Neural progenitor cell (in vitro differentiated cells): ENCODE measurements at places on chromosomes 6 and 20. TPM values are rescaled to one million over a fixed set of nuclear protein-coding genes. Genes with fewer than 3 reads are reported as not detected.

DNA sequence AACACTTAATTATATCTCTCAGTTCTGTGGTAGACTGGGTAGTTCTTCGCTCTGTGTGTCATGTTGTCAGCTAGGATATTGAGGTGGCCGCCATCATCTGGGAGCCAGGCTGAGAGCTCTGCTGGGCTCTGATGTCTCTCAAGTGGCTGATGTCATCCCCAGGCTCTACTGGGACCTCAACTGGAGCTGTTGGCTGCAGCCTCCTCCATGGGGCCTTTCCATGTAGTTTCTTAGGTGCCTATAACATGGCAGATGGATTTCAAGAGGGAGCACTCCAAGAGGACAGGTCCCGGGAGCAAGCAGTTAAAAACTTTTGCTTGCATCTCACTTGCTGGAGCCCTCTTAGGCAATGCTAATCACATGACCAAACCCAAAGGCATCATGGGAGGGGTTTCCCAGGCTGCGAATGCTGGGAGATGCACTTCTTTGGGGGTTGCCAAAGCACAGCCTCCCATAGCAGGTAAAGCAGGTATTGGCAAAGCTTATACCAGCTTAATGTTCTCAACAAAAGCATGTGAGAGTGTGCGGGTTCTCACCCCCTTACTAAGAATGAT lies 129.8 kb downstream of the TMEM242 start:
- no peaks in the 10 kb centered on the region for H3K4me1 ChIP-seq
- no peak overlapping the region for H3K27ac ChIP-seq
- peaks cover 5% of the 10 kb centered on the region for H3K36me3 ChIP-seq
- no peak for DNase-seq
- no peak overlapping the region for H3K4me3 ChIP-seq

DNA sequence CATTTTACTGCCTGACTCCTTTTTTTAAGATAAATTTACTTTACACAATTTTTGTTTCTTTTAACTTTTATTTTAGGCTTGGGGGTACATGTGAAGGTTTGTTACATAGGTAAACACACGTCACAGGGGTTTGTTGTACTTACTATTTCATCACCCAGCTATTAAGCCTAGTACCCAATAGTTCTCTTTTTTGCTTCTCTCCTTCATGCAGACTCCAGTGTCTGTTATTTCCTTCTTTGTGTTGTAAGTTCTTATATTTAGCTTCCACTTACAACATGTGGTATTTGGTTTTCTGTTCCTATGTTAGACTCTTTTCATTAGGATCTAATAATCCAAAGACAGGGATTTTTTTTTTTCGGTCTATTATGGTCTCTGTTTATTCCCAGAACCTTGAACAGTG lies 83.5 kb upstream of the CCN6 start:
- DNase-seq = no peak
- H3K27me3 ChIP-seq = no peaks in the 10 kb centered on the region
- no peak overlapping the region for H3K27ac ChIP-seq
- H3K4me1 ChIP-seq = no peaks in the 10 kb centered on the region

GRCh38 chr20:973785-974194 lies 28.3 kb downstream of the RSPO4 start:
- DNase-seq = peak; percentile 52
- no peaks in the 10 kb centered on the region for H3K36me3 ChIP-seq

- peaks cover 6% of the 10 kb centered on the region for H3K4me1 ChIP-seq
- H3K27me3 ChIP-seq = no peaks in the 10 kb centered on the region
- no peak overlapping the region for H3K27ac ChIP-seq
- no peak overlapping the region for H3K4me3 ChIP-seq
- DNase-seq = no peak
These were observed 37.6 kb upstream of the ZBP1 start for GRCh38 chr20:57657535-57658446.

DNA sequence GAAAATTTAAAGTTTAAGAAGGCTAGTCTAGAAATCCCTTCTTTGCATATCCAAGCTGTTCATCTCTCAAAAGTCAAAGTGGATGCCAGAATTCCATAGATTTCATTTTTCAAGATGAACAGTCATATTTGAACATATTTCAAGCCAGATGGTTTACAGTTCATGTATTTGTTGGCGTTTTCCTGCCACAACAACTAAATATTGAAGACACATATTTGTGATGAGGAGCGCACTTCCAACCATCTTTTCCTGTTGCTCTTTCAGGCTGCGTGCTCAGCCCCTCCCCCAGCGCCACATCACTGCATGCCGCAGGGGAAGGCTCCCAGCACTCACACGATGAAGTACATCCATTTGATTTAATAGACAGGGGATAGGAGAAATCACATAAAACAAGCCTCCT lies 5.9 kb upstream of the NOX3 start:
- peaks cover 22% of the 10 kb centered on the region for H3K4me1 ChIP-seq
- H3K27me3 ChIP-seq = no peaks in the 10 kb centered on the region
- no peak for DNase-seq
- H3K27ac ChIP-seq = no peak overlapping the region
- H3K4me3 ChIP-seq = no peak overlapping the region

GRCh38 chr6:3844097-3844463 lies 5.1 kb upstream of the FAM50B start:
- DNase-seq = no peak
- no peaks in the 10 kb centered on the region for H3K4me1 ChIP-seq
- no peaks in the 10 kb centered on the region for H3K27me3 ChIP-seq

DNA sequence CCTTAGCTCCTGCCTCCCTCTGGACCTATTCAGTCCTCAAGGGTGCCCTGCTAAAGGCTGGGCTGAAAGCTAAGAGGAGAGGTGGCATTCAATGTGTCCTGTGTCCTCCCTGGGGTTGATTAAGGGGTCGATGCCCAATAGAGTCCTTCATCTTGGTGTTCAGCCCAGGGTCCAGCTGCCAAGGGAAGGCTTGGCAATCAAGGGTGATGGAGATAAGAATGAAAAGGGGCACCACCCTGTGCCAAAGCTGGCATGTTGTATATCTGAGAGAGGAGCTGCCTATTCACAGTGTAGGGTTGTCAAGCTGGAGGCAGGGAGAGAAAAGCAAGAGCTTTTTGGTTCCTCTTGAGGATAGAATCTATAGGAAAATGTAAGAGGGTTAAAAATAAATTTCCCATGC lies 12.3 kb downstream of the C20orf173 start:
- no peak for DNase-seq
- H3K36me3 ChIP-seq = no peaks in the 10 kb centered on the region
- H3K4me3 ChIP-seq = no peak overlapping the region

DNA sequence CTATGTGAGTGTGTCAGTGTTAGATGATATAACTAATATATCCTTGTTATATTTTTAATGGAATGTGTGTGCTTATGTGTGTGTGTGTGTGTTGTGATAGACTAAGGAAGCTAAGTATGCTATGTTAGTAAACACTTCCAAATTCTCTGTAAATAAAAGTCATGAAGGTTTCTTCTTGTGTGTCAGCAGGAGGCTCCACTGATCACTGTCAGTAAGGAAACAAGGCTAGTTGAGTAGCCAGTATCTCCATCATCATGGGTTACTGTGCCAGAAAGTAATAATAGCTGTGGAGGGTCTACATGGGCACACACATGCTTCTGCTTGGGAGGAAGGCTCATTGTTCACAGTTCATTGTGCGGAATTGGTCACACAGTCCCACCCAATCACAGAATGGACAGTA lies 302.8 kb upstream of the RNF217 start:
- H3K27ac ChIP-seq = no peak overlapping the region
- peak; percentile 5 for DNase-seq
- peaks cover 15% of the 10 kb centered on the region for H3K4me1 ChIP-seq
- H3K36me3 ChIP-seq = no peaks in the 10 kb centered on the region

DNA sequence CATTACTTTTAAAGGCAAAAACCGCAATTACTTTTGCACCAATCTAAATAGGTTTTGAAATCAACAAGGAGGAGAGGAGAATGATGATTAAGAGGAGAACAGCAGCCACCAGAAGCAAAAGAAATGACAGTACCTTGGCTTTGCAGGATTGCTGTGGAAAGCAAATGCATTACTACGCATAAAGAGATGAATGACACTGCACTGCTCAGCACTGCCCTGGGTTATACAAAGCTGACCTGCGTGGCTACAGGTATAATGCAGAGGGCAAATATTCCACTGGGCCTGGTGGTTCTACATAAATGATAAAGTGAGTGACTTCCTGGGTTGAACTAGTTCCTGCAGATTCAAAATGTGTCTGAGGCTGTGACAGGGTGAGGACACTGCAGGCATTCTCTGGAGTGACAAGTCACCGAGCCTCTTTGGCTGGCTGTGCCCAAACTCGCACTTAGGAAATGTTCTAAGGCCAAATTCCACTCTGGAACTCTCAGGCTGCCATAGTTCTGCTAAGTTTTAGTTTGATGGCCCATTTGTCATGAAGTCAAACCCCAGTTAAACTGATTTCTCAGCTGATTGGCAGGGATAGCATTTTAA lies 78.6 kb downstream of the INSM1 start:
- H3K36me3 ChIP-seq = no peaks in the 10 kb centered on the region
- H3K27ac ChIP-seq = no peak overlapping the region
- peaks cover 5% of the 10 kb centered on the region for H3K27me3 ChIP-seq
- no peak for DNase-seq
- H3K4me1 ChIP-seq = peaks cover 31% of the 10 kb centered on the region

DNA sequence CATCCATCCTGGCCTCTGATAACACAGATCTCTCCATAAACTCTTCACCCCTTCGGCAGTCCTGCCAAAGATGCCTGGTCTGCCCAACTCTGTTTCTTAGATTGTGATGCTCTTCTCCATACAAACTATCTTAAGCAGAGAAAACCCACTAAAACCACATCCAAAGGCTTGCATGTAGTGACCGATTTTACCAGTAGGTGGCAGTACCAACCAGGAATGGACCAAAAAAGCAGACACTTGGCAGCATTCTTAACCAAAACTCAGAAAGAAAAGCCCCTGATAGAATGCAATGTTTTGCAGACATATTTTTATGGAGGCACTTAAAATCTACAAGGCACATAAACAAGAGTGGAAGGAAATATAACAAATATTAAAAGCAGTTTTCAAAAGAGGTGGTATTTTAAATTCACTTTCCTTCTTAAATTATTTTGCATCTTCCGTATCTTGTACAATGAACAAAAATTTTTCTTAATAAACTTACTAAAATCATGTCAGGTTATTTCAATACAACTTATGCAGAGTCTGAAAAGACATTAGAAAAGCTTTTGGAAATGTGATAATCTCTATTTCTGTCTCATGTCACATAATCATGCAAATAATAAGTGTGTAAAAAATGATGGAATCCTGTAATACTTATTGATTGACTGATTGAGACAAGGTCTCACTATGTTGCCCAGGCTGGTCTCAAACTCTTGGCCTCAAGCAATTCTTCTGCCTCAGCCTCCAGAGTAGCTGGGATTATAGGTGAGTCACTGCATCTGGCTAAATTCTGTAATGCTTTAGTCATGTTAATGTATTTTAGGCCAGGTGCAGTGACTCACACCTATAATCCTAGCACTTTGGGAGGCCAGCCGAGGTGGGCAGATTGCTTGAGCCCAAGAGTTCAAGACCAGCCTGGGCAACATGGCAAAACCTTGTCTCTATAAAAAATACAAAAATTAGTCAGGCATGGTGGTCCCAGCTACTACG lies 29.4 kb downstream of the LRP11 start:
- H3K4me1 ChIP-seq = no peaks in the 10 kb centered on the region
- H3K36me3 ChIP-seq = no peaks in the 10 kb centered on the region
- H3K4me3 ChIP-seq = no peak overlapping the region
- no peaks in the 10 kb centered on the region for H3K27me3 ChIP-seq
- H3K27ac ChIP-seq = no peak overlapping the region
- peak; percentile 55 for DNase-seq

- H3K27me3 ChIP-seq = no peaks in the 10 kb centered on the region
- no peaks in the 10 kb centered on the region for H3K36me3 ChIP-seq
- H3K4me1 ChIP-seq = no peaks in the 10 kb centered on the region
- DNase-seq = no peak
These were observed 221.9 kb downstream of the ADGRG6 start for GRCh38 chr6:142523515-142524375.

DNA sequence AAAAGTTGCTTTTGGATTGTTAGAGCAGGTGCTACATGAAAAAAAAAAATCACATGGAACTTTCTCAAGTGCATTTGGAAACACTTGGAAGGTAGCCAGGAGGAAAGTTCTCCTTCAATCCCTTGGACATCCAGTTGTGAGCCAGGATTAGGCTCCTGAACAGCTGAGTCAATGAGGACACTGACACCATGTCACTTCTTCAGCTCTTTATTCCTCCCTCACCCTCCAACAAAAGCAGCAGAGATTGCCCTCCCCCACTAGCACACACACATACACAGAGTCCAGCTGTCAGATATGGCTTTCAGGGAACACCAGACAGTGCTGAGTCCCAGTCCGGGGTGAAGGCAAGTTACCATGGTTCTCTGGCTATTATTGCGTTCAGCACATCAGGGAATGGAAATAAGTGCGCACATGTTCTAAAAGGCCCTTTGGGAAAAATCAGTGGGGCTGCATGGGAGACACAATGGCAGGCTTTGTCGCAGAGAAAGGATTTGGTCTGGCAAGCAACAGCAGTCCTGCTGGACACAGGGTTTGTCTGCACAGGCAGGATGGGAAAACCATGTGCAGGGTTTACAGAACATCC lies 124.7 kb upstream of the MARCKS start:
- H3K27me3 ChIP-seq = no peaks in the 10 kb centered on the region
- peak; percentile 80 for DNase-seq
- H3K27ac ChIP-seq = peak overlapping the region; percentile 26
- peaks cover 15% of the 10 kb centered on the region for H3K4me1 ChIP-seq

DNA sequence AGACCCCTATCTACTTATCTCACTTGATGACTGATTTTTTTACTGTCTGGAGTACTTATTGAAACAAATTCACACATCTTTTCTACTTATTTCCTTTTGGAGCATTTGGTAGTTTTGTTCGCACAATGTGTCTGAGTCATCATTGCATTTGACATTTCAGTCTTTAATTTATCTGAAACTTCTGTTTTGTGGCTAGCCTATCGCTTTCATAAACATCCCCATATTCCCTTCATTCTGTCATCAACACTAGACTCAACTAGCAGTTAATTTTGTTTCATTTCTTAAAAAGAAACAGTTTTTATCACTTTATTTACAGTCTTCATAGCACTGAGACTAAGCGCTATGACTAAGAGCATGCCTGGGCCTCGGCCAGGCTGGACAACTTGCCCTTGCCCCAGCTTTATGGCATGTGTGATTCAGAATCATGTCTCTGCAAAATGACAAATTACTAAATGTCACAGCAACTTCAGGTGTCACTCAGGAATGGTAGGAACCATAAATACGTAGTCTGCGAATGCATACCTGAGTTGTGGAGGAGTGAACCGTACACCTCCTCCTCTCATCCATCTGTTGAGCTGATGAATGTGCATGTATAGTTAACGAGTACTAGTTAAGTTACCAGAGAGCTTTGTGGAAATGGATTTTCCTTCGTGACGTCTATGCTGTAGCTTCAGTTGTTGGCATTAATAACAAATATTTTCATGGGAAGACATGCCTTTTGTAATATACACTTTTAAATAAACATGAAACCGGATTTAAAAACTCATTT lies 16.2 kb downstream of the L3MBTL3 start:
- no peaks in the 10 kb centered on the region for H3K36me3 ChIP-seq
- H3K27ac ChIP-seq = no peak overlapping the region
- no peaks in the 10 kb centered on the region for H3K4me1 ChIP-seq
- no peak overlapping the region for H3K4me3 ChIP-seq

Gene METTL24
- 3.2 and 4.5 TPM in 2 replicates for total RNA-seq

Gene PAK5
- total RNA-seq = 1.6 and 1.9 TPM in 2 replicates

Gene PCK1
- not detected in 2 replicates for total RNA-seq

Gene SLPI
- not detected in 2 replicates for total RNA-seq

Gene SMAP1
- 32.7 and 36.5 TPM in 2 replicates for total RNA-seq

Gene GRM1
- total RNA-seq = 0.50 and 0.79 TPM in 2 replicates
